ENCODE measurements at places on chromosomes 11 and 22.
A peak's percentile ranks its signal among the peaks of the same experiment; 100 is the strongest.

GRCh38 chr11:16193897-16194381, 162.4 kb downstream of the SOX6 start:
- DNase-seq: no peak

GRCh38 chr22:29762263-29762662, 4.5 kb downstream of the ZMAT5 start:
- DNase-seq: no peak

GRCh38 chr11:73856031-73856567, 20.5 kb downstream of the COA4 start:
- no peak for DNase-seq

DNA sequence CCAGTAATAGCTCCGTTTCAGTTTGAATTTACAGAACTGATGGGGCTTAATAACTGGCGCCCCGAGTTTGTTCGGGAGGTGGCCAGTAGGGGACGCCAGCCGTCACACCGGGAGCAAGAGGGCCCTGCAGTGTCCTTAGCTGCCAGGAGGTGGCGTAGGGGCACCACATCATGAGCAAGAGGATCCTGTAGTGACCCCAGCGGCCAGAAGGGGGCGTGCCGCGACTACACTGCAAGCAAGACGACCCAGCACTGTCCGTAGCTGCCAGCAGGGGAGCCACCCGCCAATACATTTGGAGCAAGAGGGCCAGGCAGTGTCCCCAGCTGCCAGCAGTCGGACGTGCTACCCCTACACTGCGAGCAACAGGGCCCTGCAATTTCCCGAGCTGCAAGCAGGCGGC, 663.7 kb upstream of the B3GAT1 start:
- DNase-seq: peak; percentile 13

DNA sequence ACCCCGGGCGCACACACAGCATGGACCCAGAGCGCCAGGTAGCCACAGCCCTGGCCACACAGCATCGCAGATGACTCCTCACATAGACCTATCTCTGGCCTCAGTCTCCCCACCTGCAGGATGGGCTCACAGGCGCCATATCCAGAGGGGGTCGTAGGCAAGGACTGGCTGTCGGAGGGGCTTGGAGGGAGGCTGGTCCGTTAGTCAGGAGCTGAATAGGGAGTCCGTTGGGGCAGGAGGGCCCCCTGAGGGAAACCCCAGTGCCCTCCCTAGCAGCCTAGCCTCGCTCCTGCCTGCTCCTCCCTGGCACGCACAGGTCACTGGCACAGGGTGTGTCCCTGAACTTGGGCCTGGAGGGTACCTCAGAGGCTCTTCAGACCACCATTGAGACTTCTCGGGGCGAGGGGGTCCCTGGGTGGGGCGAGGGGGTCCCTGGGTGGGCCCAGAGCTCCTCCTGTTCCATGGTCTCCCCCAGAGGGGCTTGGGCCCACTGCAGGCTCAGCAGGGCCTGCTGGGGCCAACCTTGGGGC, 2.0 kb downstream of the PLXNB2 start:
- DNase-seq: no peak

GRCh38 chr11:35515224-35515623, 10.2 kb downstream of the PAMR1 start:
- DNase-seq: no peak

- no peak for DNase-seq
Observed at GRCh38 chr11:65822776-65823528, 10.8 kb upstream of the SNX32 start.

DNA sequence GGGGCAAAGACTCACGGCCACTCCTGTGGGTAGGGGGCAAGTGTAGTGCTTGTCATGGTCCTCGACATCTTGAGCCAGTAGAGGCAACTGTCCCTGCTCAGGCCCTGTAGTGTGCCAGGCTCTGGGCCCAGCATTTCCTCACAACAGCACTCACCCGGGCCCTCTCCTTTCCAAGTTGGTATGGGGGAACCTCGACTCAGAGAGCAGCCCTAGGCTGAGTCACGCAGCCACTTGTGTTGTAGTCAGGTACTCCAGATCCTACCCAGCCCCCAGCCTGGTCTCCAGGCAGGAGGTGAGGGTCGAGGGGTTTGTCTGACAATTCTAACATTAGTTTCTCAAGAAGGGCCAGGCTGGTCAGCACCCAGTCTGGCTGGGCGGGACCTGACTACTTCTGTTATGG, 4.1 kb downstream of the RELT start:
- DNase-seq: no peak

DNA sequence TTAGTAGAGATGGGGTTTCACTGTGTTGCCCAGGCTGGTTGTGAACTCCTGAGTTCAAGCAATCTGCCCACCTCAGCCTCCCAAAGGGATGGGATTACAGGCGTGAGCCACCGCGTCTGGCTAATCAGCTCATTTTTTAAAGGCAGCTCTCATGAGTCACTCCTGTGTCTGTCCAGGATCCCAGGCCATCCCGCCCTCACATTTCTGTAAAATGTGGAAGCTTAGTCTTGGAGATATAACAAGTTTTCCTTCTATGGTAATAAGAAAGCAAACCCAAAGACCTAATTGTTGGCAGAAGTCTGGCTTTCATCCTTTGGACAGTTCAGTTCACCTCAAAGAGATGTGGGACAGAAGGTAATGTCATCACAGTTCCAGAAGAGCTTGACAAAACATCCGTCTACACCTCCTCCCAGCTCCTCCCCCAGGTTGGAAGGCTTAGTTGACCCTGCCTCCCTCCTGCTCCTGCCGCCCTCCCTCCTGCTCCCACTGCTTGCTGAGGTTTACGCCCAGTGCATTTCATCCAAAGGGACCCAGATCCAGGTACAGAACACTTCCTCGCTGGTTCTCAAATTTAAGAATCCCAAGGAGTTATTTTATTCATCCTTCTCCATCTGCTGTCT, 6.4 kb downstream of the DRD2 start:
- no peak for DNase-seq

DNA sequence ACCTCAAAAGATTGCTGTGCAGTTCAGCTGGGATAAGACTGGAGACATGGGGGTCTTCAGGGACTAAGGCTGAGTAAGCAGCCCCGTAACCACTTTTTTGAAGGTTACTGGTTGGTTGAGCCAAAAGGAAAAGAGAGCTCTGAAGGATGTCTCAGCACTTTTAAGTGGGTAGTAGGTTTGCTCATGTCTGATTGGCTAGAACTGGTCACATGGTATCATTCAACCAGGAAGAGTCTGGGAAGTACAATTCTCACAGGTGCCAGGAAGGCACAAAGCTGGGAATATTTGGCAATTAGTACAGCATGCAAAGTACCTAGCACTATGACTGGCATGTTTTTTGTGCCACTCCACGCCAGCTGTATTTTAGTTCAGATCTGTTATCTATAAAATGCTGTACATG, 58.1 kb downstream of the SNX19 start:
- DNase-seq: no peak

GRCh38 chr11:19087658-19088057, 27.1 kb upstream of the MRGPRX2 start:
- DNase-seq: no peak

- DNase-seq: peak; percentile 34
Observed at GRCh38 chr22:37674951-37675929, at the start of gene LGALS1. Gene LGALS1 (plus strand): TSS chr22:37675636. CDS start chr22:37675703, 67 bp downstream.

GRCh38 chr22:45537734-45538181, 35.1 kb downstream of the FBLN1 start:
- no peak for DNase-seq

DNA sequence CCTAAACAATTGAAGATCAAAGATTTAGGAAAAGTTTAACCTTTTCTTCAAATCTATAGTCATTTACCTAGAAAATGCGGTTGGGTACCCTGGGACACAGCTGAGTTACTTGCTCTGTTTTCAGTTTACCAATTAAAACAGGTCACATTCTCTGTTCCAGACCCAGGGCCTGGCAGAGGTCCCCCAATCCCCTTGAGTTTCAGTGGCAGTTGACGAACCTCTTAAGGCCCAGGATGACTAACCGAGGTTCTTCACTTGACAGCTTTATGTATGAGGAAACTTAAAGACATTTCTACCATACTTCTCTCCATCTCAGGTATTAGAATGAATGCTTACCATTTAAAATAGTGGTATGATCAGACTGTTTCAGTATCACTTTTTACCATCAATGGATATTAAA, 16.3 kb downstream of the LDHAL6A start:
- DNase-seq: no peak

DNA sequence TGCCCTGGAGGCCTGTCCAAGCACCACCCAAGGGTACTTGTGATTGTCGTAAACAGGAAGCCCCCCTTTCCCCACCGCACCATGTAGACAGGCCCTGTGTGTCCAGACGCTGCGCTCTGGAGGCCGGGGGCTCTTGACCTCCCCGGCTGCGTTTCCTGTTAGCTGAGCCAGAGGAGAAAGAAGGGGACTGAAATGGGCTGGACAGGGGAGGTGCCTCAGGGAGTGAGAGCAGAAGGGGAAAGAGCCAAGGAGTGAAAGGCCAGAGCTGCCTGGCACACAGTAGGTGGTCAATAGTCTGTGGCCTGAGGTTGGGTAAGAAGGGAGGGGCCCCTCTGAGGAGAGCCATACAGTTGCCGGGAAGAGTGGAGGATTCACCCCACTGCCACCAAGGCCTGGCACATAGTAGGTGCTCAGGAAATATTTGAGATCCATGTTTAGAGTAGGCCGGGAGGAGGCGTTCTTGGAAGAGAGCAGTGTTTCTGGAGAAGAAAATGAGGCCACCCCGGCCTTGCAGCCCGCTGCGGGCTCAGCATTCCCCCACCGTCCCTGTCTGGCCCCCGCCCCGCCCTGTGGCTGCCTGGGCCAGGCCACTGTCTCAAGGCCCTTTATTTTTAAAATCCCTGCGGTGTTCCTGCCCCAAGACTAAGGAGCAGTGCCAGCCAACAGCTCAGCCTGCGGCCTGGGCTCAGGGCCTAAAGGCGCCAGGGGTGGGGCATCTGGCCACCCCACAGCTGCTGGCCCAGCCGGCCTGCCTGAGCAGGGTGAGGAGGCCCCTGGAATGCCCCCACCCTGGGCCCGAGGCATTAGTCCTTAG, 13.6 kb upstream of the CDC42EP1 start:
- no peak for DNase-seq

DNA sequence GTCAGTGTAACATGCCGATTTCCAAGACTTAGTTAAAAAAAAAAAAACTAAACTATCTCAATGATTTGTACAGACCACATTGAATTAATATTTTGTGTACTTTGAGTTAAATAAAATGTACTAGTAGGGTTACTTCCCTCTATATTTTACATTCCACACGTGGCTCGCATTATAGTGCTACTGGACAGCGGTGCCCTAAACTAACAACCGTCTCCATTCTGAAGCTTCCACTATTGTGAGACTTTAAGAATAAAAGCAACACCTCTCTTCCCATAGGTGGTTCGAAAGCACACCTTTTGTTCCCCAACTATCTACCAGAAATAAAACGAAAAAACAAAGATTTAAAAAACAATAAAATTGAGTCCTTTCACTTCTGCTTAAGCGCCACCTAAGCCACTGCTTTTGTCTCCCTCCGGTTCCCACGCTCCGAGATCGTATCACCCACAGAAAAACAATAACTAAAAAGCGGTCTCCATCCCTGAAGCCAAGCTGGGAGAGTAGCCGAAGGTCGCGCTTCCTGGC, 380 bp upstream of the TTC17 start:
- DNase-seq: no peak

- no peak for DNase-seq
Observed at GRCh38 chr11:112467721-112468120, 207.1 kb upstream of the PLET1 start.

DNA sequence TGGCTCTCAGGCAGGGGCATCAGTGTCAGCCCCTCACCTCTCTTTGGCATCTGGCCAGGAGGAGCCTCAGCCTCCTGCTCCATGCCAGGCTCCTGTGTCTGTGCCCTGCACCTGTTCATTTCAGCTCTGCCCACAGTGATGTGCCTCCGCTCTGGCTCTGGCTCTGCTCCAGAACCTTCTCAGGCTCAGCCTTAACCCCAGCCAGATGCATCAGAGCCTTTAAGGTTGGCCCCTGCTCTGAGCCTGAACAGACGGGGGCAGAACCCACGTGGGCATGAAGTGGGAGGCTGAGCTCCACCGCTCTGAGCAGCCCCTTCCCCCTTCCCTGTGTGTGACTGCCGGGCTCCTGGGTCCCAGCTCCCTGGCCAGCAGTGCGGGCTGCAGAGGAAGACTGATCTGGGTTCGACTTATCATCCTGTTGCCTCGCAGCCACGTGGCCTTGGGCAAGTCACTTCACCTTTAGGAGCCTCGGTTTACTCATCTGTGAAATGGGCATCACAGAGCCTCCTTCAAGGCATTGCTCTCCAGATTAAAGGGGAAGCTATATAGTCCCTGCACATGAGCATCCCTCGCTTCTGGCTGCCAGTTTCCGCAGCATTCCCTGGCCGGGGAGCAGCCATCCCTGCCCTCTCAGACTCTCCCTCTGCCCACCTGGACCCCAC, 44.7 kb upstream of the RTL6 start:
- no peak for DNase-seq

DNA sequence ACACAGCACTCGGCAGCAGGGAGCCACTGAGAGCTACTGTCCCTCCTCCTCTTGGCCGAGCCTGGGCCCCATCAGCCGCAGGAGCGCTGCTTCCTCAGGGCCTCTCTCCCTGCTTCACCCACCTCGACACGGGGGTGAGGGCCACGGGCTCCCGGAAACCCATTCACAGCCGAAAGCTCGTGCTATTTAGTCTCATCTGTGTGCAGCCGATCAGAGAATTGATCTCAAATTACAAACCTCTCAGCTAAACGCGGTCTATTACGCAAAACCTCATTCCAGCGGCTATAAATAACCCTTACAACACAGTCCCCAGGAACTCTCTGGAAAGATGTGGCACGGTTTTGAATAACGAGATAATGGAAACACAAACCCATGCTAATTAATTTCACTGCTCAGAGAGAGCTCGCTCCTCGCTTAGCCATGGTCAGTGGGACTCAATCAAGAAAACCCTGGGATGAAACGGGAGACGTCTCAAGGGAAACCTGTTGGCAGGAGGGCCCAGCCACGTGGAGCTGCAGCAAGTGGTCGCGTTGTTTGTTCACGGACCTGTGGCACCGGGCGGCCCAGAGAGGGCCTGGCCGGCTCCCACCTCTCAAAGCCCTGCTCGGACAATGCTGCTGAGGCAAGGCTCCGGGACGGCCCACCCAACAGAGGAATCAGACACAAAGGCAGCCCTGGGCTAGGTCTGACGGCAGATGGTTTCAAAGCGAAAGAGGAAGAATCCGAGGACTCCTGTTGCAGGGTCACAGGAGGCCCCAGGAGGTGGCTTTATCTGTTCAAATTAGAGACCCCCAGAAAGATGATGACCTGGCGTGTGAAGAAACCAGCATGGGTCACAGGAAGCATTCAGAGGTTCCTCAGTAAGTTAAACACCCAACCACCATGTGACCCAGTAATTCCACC, 210.5 kb downstream of the CTTN start:
- no peak for DNase-seq

- no peak for DNase-seq
Observed at GRCh38 chr11:120079750-120080610, 57.9 kb downstream of the TRIM29 start.

- no peak for DNase-seq
Observed at GRCh38 chr11:128921793-128922192, 20.9 kb downstream of the TP53AIP1 start.

DNA sequence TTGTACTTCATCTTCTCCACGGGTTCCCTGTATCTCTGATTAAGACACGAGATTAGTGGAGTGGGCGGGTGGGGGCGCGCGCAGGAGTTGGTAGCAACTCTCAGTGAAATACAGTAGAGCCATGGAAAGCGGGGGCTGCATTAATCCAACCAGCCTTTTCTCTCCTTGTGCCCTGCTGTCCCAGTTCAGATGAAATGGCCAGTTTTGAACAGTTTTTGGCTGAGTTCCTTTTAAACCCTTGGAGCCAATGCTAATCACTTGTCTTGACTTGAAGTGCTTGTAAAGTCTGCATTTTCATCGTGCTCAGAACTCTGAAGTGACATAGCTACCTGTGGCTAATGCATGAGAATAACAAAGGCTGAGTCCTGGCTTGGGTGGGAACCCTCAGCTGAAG, 734 bp upstream of the TMEM123 start:
- peak; percentile 34 for DNase-seq

Measured in stimulated activated CD4-positive, alpha-beta T cell treated with anti-CD3 and anti-CD28 coated beads, Interleukin-1b, Interleukin-23, amount 100 ng/mL, for 4 hours (primary cell).